ENCODE measurements at places on chromosomes 16 and 17.

- no peak for DNase-seq
These were observed 225.4 kb downstream of the SEC14L1 start for GRCh38 chr17:77366206-77366557.

GRCh38 chr17:2904135-2904534, 107.9 kb downstream of the RAP1GAP2 start:
- no peak for DNase-seq

GRCh38 chr17:8670421-8670820, 39.9 kb upstream of the MYH10 start:
- DNase-seq: no peak

GRCh38 chr17:72611172-72611571, 481.3 kb downstream of the SLC39A11 start:
- DNase-seq: no peak

DNA sequence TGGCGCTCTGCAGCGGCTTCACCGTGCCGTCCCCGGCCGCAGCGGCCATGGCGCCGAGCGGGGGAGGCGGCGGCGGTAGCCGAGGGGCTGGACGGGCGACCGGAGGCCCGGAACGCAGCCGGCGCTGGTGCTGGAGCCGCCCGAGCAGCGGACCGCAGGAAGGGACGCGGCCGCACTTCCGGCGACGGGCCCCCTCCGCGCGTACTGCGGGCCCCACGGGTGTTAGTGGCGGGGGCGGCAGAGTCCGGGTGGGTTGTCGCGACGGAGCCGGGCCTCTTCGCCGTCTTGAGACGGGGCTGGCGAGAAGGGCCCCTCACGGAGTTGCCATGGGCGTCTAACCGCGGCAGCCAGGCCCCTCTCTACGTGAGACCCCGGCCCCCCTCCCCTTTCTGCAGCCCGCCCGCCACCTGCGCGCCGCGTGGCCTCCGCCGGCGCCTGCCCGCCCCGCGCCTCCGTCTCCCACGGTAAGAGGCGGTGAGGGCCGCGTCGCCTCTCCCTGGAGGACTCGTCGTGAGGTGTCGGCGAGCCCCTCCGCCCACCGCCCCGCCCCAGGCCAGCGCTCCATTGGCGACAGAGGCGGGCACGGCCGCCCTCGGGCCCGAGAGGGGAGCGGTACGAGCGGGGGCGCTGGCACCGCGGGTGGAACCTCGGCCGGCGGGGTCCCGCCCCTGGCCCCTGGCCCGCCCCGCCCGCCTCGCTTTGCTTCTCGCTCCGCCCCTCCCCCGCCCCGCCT, at the start of the genes VPS9D1 and ZNF276:
Gene VPS9D1, minus strand, starts transcription at position 86 of the 733 bp plus-strand sequence. Its CDS starts 37 bp downstream, at position 49.
Gene ZNF276, plus strand, starts transcription at position 725 of the 733 bp plus-strand sequence. CDS start 104 bp downstream, outside the sequence.
- peak; percentile 88 for DNase-seq

DNA sequence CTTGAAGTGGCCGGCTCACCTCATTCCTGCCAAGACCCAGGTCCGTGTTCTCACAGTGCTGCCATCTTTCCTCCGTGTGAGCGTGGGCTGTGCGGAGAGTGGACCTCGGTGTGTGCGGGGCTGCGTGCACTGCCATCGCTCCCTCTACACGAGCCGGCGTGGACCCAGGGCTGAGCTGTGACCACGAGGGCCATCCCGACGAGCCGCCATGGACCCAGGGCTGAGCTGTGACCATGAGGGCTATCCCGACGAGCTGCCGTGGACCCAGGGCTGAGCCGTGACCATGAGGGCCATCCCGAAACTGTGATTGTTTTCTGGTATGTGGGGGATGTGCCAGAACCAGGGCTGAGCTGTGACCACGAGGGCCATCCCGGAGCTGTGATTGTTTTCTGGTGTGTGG, 8.9 kb upstream of the MVD start:
- DNase-seq: no peak

- DNase-seq: no peak
These were observed 477.7 kb downstream of the HS3ST4 start for GRCh38 chr16:26169473-26169872.

DNA sequence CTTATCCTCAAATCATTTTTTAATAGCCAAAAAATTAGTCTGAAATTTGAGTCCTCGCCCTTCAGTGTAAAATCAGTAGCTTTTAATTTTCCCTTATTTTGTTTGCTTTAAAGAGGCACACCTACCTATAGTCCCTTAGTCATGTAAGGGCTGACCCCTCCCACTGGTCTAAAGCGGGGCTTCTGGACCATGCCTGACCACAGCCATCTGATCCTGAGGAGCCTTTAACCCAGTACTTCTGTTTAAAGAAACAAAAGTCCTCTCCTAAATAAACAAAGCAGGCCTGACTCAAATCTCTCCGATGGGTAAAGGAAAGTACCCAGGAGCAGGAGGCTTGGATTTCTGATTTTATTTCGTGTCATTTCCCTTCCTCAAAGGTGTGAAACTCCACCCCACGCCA, 92.0 kb upstream of the CCL2 start:
- DNase-seq: no peak

DNA sequence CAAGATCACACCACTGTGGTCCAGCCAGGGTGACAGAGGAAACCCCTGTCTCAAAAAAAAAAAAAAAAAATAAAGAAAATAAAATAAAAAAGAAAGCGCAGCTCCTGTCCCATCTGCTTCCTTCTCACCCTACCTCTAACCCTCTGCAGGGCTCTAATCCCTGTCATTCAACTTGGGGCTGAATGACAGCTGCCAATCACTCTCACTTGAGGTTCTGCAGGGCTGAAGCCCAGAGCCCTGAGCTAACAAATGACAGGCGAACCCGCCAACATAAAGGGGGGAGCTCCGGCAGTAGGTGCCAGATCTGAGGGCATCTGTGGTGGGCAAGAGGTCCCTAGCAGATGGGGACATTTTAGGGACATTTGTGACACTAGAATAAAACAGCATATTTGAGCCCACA, 44.3 kb downstream of the ENGASE start:
- no peak for DNase-seq

DNA sequence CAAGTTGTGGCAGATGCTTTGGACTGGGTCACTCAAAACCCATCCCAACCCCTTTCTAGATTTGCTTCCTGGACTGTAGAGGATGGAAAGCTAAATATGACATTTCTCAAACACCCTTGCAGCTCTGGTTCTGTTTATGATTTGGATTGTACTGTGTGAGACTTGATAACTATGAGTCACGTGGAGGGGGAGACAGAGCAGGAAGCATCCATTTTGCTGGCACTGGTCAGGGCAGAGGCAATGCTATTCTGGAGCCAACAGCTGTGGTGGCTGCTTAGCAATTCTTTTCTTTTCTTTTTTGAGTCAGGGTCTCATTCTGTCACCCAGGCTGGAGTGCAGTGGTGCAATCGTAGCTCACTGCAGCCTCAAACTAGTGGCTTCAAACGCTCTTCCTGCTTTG, 13.6 kb upstream of the TERF2 start:
- no peak for DNase-seq

DNA sequence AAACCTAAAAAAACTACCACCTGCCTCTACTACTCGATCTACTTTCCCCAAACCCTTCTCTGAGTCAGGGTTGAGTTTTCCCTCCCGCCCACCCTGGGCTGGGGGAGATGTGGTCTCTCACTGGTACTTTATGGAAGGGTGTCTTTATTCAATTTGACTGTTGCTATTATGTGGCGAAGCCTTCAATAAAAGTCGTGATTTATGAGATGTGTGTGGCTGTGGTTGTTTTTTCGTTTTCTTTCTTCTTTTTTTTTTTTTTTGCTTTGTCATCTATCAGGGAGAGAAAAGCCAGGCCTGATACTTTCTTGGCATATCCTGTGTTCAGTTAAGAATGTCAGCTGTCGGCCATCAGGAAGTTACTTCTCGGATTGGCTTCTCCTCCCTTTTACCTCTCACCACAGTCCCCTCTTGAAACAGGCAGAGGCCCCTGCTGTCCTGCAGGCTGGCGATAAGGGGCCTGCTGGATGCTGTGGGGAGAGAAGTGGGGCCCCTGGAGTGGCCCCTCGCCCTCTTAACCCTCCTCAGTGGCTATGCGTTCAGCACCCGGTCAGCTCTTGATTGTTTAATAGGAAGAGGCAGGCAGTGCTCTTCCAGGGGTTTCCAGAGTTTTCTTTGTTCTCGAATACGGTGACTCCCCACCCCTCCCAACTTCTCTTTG, 123.0 kb downstream of the MSI2 start:
- DNase-seq: peak; percentile 11

GRCh38 chr16:88983165-88983564, 6.2 kb upstream of the CBFA2T3 start:
- DNase-seq: no peak

- DNase-seq: no peak
These were observed 44.7 kb upstream of the HS3ST3A1 start for GRCh38 chr17:13646411-13646810.

- DNase-seq: no peak
These were observed 10.3 kb downstream of the ZFPM1 start for GRCh38 chr16:88463411-88463810.

DNA sequence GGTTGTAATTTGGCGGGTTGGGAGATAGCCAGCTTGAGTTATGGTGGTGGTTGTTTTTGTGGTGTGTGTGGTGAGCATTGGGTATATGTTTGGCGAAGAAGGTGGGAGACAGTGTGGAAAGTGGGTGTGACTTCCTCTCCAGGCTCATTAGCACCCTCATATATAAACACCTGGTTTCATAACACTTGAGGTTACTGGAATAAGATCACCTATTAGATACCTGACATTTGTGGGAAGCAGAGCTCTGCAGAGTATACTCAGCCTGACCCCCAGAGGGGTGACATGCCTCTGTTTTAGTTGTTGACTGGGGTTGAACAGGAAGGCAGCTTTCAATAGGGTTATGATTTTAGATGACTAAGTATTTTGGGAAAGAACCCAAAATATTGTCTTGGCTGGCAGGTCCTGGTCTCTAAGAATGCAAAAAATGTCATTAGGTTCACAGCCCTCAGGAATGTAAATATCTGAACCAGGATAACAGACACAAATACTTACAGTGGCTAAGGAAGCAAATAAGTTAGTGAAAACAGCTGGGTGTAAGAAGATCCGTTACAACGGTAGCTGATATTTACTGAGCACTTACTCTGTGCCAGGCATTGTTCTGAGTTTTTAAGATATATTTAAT, 18.3 kb upstream of the EFCAB13 start:
- DNase-seq: no peak

DNA sequence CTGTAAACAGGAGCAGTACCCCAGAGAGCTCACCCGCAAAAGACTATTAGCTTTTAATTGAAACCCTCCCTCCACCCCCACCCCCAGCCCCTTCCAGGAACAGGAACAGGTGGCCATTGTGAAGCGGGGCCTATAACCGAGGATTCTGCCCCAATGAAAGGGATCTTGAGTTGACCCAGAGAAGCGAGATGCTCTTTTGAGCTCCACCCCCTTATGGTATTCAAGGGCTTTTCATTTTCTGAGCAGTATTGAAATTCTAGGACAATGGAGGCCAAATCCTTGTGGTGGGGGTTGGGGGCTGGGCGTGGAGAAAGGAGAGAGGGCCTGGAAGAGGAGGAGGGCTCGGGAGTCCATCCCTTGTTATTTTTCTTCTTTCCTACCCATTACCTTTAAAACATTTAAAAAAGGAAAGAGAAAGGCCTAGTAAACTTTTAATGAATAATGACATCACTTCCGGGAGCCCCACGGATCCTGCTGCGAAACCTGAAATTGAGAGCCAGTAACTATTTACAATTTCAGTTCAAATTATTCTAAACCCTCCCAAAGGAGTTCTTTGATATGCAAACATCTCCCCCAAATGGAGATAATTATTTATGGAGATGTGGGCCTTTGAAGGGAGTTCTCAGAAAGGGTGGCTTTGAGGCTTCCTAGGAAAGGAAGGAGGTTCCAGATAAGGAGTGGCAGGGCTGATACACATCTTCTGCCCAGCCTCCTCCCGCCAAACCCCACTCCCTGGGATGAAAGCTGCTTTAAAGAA, 30.5 kb downstream of the HS3ST3B1 start:
- no peak for DNase-seq

DNA sequence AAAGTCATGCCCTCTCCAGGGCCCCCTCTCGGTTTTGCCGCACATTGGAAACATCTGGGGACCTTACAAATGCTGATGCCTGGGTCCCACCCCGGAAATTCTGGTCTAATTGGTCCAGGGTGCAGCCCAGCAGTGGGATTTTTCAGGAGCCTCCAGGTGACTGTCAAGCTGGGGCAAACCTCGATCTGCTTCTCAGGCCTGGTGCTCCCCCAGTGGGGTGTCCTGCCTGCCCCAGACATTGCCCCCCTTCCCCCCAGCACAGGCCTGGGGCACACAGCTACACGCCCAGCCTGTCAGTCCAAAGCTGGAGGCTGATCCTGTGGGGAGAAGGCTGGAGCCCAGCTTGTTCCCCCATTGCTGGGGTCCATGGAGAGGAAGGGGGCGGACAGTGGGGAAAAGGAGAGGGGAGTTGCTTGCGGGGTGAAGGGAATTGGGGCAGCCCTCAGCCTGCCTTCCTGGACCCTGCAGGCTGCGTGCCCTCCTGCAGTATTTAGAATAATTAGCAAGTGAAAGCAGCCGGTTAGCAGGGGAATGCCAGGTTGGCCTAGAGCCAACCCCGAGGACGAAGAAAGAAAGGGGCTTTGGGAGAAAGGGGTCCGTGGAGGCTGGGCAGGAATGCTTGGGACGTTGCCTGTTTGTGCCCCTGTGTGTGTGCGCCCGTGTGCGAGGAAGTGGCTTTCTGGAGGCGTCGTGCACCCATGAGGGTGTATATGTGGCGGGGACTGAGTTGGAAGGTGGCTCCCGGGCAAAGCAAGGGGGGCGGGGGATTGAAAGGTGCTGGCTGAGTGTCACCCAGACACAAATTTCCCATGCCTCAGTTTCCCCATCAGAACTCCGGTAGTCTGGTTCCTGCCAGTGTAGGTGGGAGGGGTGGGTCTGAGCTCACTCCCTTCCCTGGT, 5.9 kb downstream of the FOXJ1 start:
- DNase-seq: no peak

- no peak for DNase-seq
These were observed 111.5 kb upstream of the MPHOSPH6 start for GRCh38 chr16:82281544-82281943.

- DNase-seq: no peak
These were observed 22.2 kb downstream of the ASPSCR1 start for GRCh38 chr17:81999587-81999975.

DNA sequence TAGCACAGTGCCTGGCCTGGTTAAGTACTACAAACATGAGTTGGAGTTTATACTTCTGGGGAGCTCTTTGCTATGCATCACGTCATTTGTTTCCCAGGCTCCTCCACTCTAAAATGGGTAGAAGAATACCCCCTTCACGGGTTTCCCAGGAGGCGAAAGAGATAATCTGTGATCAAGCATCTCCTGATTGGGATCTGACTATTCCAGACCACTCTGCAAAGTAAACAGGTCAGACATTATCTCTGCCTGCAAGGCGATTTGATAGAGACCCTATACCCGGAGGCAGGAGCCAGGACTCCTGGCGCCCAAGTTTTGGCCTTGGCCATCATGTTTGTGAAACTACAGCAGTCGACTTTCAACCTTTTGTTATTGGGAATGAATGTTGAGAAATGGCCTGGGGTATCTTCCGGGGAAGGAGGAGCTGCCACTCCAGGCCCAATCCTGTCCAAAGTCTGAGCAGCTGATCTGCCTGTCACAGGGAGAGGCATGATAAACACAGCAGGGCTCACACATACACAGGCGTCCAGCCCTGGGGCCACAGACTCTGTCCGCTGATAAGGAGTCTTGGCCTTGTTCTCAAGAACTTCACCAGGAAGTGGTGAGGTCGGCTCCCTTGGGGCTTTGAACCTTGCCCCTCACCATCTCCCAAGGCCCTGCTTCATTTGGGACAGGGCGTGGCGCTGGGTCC, 199.9 kb downstream of the MAF start:
- DNase-seq: no peak
